ENCODE measurements at places on chromosomes 5 and 9.

- H3K4me3 ChIP-seq, result no peak overlapping the region
- no peak overlapping the region for H3K27ac ChIP-seq
- no peaks in the 10 kb centered on the region for H3K36me3 ChIP-seq
- DNase-seq, result no peak
These were observed 82.9 kb downstream of the ADGRV1 start for GRCh38 chr5:90641528-90641927.

DNA sequence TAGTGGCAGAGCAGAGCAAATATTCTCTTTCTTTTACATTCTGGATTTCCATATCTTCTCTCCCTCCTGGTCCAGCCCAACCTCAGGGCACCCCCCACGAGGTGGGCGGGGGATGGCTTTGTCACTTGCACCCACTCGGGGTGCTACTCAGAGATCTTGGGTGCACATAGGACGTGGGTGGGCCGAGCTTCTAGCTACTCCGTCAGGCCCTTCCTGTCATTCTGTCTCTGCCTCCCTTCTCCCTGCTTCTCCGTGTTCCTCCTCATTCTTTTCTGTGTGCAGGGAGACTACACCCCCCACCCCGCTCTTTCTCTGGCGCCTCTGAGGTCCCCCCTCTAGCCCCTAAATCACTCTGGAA, 19.5 kb downstream of the PCDHGC5 start:
- no peak overlapping the region for H3K4me3 ChIP-seq
- no peak for DNase-seq

GRCh38 chr5:72991394-72991793, 35.6 kb downstream of the FCHO2 start:
- no peak overlapping the region for H3K4me3 ChIP-seq
- no peaks in the 10 kb centered on the region for H3K27me3 ChIP-seq
- H3K27ac ChIP-seq, result no peak overlapping the region
- DNase-seq, result no peak

GRCh38 chr9:118003240-118003639, 299.0 kb downstream of the TLR4 start:
- H3K36me3 ChIP-seq, result no peaks in the 10 kb centered on the region
- no peak overlapping the region for H3K27ac ChIP-seq
- H3K4me3 ChIP-seq, result no peak overlapping the region
- H3K27me3 ChIP-seq, result no peaks in the 10 kb centered on the region
- DNase-seq, result no peak

- H3K27me3 ChIP-seq, result no peaks in the 10 kb centered on the region
- H3K36me3 ChIP-seq, result no peaks in the 10 kb centered on the region
- no peak overlapping the region for H3K4me3 ChIP-seq
These were observed 138.7 kb upstream of the NR3C1 start for GRCh38 chr5:143541943-143542797.

All from effector memory CD8-positive, alpha-beta T cell (primary cell).